ENCODE measurements at places on chromosomes 4 and X.

- DNase-seq: no peak
These were observed 120.5 kb upstream of the SORBS2 start for GRCh38 chr4:185932491-185932890.

DNA sequence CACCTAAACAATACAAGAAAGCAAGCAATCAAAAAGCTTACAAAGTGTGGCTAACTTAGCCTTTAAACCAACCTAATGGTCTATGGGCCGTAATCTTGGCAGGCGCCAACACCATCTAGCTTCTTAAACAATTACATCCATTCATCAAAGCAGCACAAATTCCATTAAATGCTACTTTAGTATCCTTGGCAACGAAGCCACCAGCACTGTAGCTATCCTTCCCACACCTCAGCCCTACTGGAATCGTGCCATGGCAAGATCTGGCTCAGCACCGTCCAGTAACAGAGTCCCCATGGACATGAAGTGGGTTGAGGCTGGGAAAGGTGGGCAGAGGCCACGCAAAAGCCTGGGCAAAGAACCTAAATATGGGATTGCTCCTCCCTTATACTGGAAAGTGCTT, 91.6 kb upstream of the MAP3K15 start:
- no peak for DNase-seq

- DNase-seq: no peak
These were observed 16.2 kb downstream of the RASSF6 start for GRCh38 chr4:73603854-73604584.

DNA sequence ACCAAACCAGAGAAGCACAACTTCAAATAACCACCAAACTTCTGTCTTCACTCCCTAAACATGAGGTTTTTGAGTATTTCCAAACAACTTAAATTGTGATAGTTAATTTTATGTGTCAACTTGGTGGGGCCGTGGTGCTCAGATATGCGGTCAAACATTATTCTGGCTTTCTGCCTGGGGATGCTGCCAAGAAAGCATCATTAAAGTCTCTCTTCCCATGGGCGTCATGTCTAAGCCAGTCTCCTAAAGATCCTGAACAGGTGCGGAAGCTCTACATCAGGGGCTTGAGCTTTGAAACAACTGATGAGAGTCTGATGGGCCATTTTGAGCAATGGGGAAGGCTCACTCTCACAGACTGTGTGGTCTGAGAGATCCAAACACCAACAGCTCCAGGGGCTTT, 24.1 kb upstream of the SOD3 start:
- no peak for DNase-seq

DNA sequence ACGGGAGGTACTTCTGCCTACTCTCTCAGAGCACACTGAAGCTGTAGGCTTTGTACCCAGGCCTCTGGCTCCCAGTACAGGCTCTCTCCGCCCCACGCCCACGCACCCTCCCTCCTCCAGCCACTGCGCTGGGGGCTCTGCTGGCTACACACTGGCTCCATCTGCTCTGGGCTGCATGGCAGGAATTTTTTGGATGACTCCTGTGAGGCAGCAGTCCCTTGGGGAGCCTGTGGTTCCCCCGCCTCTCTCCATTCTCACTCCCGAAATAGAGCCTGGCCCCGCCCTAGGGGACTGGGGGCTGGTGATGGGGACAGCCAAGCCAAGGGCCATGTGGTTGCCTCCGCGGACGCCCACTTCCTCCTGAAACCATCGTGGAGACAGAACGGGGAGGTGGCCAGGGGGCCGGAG, 58.1 kb upstream of the ADRA2C start:
- no peak for DNase-seq

DNA sequence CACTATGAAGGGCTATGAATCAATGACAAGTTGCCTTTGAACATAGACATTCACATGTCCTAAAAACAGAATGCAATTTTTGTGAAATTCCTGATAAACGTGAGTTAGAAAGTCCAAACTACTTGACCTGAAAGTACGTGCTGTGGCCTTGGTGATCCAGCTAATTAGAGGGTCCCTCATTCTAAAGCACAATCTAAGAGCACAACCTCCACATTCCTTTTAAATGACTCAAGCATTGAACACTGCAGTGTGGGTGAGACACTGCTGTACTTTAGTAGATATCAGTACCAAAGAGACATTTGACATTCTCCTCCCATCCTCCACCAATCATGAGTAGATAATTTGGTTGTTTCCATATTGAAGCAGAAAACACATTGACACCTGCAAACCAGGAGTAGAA, 73.5 kb downstream of the FAM47B start:
- DNase-seq: no peak

DNA sequence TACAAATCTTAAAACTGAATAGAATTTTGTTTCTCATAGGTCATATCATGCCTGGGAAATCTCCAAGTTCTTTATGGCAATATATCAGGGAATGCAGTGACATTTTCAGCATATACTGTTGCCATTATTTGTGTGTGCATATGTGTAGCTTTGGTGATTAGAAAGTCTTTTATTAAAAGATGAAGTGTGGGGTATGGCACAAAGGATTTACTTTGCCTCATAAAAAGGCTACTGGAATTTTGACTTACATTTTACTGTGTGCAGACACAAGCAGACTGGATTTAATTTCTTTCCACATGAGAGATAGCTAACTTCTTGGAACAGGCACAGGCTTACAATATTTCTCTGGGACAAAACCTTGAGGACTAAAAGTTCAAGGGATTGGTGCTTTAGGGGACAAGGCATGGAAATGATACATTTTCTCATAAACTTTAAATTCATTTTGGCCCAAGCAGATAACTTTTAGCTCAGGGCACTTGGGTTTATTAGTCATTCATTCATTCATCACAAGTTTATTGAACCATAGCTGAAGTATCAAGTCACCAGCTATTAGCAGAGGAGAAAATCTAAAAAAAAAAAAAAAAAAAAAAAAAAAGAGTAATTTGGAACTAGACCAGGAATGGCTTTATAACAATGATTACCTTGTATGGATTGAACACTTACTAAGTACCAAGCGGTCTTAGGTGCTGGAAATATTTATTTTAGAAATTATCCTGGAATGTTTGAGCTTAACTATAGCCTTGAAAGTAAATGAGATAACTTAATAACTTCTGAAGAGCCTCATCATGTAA, 191.5 kb downstream of the SLIT2 start:
- no peak for DNase-seq

- DNase-seq: no peak
These were observed 526.7 kb upstream of the FRG1 start for GRCh38 chr4:189414021-189414420.

DNA sequence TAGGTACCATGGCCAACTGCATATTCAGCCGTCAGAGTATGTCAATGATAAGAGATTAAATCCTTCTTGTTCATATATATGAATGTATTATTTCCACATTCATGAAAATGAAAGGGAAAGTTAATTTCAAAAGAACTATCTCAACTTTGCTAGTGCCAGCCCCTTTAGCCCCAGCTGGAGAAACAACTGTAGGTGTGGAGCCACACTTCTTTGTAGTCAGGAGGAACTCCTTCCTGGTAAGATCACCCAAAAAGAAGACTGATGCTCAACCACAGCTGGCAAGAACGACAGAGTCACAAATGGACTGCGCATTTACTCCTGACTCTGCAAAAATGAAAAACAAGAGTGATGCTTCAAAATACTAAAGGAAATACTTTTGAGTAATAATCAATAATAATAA, 136.3 kb downstream of the RASL11B start:
- DNase-seq: no peak

- DNase-seq: no peak
These were observed 136.8 kb downstream of the ANAPC4 start for GRCh38 chr4:25513814-25514213.

GRCh38 chr4:69760455-69760854, at the start of gene SULT1B1:
TSS of gene SULT1B1 (minus strand) at chr4:69760620. CDS start at chr4:69755217, 5,403 bp downstream.
- no peak for DNase-seq

DNA sequence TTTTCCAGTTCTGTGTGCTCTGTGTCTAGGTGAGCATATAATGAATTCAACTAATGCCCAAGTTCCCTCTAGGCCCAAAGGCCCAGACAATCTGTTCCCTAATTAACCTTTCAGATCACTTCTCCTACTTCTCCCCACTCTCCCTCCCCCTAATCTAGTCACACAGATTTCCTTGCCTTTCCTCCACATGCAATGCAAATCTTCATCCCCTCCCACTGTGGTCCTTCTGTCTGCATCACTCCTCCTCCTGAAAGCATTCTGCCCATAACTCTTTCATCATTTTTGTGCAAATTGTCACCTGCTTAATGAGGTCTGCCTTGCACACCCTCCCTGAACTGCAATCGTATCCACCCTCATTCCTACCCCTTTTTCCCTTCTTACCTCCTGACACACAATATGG, 346.6 kb downstream of the FBXO8 start:
- no peak for DNase-seq

DNA sequence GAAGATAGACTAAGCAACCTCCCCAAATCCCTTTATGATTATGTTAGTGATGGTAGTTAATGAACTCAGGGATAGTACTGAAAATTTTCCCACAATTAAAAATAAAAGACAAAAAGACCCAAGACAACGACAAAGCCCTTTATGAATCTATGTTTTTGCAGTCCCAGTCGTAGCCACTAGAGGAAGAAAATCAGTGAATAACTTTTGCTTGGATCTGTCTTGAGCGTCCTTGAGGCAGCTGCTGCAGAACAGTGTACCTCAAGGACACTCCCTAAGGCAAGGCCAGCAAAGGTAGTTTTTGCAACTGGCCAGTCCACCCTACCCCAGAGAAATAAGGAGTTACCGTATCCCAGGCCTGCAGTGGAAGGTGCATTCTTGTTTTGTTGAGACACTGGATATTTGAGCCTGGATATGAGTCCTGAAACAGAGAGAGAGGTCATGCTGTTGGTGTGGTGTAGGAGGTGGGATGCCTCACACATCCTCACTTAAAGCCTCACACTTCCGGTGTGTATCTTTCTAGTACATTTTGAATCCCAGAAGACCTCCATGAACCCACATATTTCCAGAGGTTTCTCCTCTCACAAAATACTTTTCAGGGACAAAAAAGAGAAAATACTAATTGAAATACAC, 8.7 kb upstream of the TIMM8A start:
- no peak for DNase-seq

DNA sequence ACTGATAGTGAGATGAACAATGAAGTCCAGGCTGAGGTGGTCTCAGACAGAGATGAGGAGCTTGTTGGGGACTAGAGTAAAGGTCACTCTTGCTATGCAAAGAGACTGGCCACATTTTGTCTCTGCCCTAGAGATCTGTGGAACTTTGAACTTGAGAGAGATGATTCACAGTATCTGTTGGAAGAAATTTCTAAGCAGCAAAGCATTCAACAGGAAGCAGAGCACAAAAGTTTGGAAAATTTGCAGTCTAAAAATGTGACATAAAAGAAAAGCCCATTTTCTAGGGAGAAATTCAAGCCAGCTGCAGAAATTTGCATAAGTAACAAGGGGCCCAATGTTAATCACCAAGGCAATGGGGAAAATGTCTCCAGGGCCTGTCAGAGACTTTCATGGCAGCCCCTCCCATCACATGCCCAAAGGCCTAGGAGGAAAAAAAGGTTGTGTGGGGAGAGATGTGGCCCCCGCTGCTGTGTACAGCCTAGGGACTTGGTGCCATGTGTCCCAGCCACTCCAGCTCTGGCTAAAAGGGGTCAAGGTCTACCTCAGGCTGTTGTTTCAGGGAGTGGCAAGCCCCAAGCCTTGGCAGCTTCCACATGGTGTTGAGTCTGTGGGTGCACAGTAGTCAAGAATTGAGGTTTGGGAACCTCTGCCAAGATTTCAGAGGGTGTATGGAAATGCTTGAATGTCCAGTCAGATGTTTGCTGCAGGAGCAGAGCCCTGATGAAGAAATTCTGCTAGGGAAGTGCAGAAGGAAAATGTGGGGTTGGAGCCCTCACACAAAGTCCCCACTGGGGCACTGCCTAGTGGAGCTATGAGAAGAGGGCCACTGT, 262.8 kb downstream of the DKK2 start:
- DNase-seq: no peak

GRCh38 chr4:105631818-105632400, 76.6 kb downstream of the INTS12 start:
- no peak for DNase-seq

GRCh38 chr4:11428231-11428898, at the start of gene HS3ST1:
TSS of gene HS3ST1 (minus strand) at chr4:11428894. CDS start at chr4:11400005, 28,889 bp downstream.
- no peak for DNase-seq

DNA sequence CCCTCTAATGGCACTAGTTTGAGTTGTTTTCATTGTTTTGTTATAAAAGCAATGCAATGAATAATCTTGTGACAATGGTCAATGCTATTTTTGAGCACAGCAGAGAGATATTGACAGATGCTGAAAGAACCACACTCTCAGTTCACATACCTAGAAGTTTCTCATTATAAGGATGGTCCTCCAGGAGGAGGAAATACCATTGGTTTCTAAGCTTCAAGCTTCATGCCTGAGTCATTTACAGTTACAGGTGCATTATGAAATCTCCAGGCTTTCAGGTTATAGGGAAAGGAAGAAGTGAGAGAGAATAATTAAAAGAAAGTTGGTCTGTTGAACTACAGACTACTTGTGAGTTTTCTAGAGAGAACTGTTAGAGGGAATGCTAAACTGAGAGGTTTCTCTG, 75.3 kb downstream of the PWWP3B start:
- DNase-seq: no peak

DNA sequence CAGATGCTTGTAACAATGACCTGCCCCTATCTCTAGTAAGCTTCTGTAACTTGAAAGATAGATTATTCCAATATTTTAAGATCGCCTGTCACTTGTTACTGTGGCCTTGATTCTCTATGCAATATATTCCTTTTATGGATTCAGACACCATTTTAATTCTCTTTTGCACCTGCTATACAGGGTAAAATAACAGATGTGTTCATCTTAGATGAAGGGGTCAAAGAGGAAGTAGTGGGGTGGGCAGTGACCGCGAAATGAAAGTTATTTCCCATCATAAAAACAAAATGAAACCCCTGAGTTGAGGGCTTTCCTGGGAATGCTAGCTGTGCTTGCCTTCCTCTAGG, 175.9 kb downstream of the TSPAN5 start:
- no peak for DNase-seq

DNA sequence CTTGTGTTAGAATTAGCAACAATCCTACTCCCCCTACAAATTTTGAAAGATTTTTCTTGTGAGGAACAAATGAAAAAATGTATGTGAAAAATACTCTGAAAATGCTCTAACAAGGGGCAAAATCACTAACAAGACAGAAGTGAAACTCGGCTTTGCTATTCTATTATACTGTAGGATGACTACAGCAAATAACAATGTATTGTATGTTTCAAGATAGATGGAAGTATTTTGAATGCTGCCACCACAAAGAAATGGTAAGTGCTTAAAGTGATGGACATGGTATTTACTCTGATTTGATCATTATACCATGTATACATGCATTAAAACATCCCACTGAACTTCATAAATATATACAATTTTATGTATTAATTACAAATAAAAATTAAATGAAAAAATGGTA, 192.8 kb downstream of the SPOCK3 start:
- DNase-seq: no peak

GRCh38 chr4:113094802-113095201, 45.3 kb downstream of the ANK2 start:
- no peak for DNase-seq

GRCh38 chr4:24799544-24800324, 4.4 kb downstream of the SOD3 start:
- DNase-seq: no peak

DNA sequence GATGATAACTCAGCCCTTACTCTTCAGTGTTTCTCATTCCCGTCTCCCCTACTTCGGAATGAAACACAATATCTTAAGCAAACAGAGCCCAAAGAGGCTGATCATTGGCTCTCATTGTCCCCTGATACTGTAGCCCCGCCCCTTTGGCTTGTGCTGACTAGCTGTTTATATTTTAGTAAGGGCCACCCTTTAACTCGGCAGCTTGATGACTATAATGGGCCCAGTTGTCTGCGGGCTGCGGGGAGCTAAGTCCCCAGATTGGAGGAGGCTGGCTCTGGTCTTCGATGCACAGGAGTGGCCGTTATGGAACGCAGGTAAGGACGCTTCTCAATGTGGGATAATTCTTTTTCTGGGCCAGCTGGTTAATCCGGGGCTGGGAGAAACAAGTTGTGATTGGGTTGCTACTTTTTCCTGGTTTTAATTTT, at the start of gene TRIM2:
TRIM2 (plus strand) TSS at position 197 of the 425 bp plus-strand sequence; CDS start at position 285, 88 bp downstream.
- no peak for DNase-seq

Measured in activated CD4-positive, alpha-beta T cell treated with anti-CD3 and anti-CD28 coated beads for 24 hours (primary cell).